Activated CD4-positive, alpha-beta T cell treated with anti-CD3 and anti-CD28 coated beads, Interleukin-2, amount 10 ng/mL, durations not matched to agents 7 days and 5 days (primary cell): ENCODE measurements at places on chromosomes 1 and 21. TPM values are rescaled to one million over a fixed set of nuclear protein-coding genes. Genes with fewer than 3 reads are reported as not detected.

The CLCNKB gene
- total RNA-seq, result not detected

DNA sequence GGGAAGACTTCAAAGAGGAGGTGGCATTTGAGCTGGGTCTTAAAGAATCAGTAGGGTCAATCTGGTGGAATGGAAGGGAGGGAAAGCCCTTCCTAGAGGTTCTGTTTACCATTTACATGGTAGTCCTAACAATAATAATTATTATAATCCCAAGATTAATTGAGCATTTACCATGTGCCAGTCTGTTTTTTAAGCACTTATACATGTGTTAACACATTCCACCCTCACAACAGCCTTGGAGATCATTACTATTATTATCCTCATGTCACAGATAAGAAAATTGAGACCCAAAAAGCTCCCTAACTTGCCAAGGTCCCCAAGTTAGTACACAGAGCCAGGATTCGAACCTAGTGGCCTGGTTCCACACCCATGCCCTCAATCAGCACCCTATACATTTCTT lies 10.8 kb downstream of the GLIS1 start:
- no peak overlapping the region for H3K4me3 ChIP-seq
- H3K27ac ChIP-seq, result peak overlapping the region; percentile 28
- peaks cover 15% of the 10 kb centered on the region for H3K27me3 ChIP-seq
- no peaks in the 10 kb centered on the region for H3K36me3 ChIP-seq
- H3K4me1 ChIP-seq, result no peaks in the 10 kb centered on the region

GRCh38 chr1:12528021-12528852 lies 89.8 kb downstream of the DHRS3 start:
- peaks cover 14% of the 10 kb centered on the region for H3K4me1 ChIP-seq
- H3K27me3 ChIP-seq, result no peaks in the 10 kb centered on the region
- DNase-seq, result no peak
- peaks cover 3% of the 10 kb centered on the region for H3K36me3 ChIP-seq

- H3K36me3 ChIP-seq, result no peaks in the 10 kb centered on the region
- H3K27me3 ChIP-seq, result no peaks in the 10 kb centered on the region
- H3K27ac ChIP-seq, result no peak overlapping the region
- no peak overlapping the region for H3K4me3 ChIP-seq
- no peak for DNase-seq
Observed at GRCh38 chr21:19507682-19508260, 1104.2 kb upstream of the TMPRSS15 start.

The TAL1 gene
- not detected for total RNA-seq

The MAP10 gene
- 3.1 TPM for total RNA-seq

DNA sequence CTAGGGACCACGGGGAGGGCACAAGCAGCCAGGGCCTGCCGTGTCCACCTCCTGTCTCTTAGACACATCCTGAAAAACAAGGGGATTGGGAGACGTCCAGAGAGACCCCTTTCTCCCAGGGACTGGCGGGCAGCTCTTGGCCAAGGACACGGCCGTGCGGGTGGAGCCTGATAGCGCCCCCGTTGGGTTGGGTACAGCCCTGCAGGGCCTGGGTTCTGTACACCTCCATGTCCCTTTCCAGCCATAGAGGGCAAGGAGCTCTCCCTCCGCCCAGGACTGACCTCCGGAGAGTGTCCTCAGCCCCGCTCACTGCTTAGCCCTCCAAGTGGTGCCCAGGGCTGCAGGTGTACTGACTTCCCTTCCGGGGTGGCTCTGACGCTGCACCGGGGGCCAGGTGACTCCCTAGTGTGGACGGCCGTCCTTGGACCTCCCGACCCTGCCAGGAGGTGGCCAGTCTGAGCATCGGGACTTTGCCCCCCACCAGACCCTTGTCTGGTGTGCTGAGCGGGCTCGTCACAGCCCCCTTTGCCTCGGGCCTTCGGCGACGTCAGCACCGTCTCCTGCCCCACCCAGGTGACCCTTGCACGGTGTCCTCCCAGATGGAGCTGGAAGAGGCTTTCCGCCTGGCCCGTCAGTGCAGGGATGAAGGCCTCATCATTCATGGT lies 5.8 kb downstream of the PRKCZ start:
- H3K27ac ChIP-seq, result no peak overlapping the region

DNA sequence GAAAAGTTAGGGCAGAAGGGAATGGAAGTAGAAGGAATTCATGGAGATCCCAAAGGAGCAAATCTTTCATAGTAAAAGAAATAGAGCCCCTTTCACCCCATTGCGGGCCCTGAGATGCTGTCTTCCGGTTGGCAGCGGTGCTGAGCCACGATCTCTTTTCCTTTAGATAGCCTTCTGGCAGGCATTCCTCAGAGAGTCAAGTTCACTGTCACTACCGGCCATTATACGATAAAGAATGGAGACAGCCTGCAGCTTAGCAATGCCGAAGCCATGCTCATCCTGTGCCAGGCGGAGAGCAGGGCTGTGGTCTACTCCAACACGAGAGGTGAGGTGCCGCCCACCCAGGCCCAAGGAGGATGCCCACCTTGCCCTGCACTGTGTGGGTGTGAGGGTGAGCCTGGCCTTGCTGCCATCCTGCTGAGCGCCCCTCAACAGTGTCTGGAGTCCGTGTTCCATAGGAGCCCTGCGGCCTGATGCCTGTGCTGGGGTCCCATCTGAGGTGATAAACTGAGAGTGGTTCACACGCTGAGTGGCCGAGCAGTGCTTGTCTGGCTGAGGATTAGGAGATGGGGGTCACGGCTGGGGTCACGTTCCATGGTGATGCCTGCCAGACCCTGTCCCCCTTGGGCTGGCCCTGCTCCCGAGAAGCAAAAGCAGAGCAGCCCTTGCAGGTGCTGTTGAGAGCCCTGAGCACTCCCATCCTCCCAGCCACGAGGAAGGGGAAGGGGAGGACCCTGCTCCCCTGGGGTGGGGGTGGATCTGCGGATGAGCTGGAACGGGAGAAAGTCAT lies 20.4 kb upstream of the PWP2 start:
- H3K36me3 ChIP-seq, result peaks cover 83% of the 10 kb centered on the region
- no peak for DNase-seq
- no peak overlapping the region for H3K4me3 ChIP-seq
- no peaks in the 10 kb centered on the region for H3K27me3 ChIP-seq

The CD247 gene
- total RNA-seq, result 251 TPM

The PARS2 gene
- 3.2 TPM for total RNA-seq

DNA sequence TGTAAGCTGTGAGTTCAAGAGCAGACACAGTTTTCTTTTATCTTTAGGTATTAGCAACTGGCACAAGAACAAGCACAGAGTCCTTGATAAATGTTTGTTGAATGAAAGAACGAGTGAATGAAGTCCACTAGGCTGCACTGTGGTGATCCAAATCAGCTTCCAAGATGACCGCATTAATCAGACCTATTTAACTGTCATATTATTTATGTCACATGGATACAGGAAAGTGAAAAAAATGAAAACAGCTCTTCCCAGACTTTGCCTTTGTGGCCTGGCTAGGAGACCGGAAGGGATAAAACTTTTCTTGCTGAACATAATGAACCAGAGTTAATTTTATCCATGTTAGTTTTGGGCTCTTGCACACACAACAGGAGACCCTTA lies 261.3 kb downstream of the TNR start:
- H3K4me1 ChIP-seq, result no peaks in the 10 kb centered on the region
- peaks cover 17% of the 10 kb centered on the region for H3K27me3 ChIP-seq
- no peak for DNase-seq
- H3K4me3 ChIP-seq, result no peak overlapping the region
- H3K36me3 ChIP-seq, result no peaks in the 10 kb centered on the region

DNA sequence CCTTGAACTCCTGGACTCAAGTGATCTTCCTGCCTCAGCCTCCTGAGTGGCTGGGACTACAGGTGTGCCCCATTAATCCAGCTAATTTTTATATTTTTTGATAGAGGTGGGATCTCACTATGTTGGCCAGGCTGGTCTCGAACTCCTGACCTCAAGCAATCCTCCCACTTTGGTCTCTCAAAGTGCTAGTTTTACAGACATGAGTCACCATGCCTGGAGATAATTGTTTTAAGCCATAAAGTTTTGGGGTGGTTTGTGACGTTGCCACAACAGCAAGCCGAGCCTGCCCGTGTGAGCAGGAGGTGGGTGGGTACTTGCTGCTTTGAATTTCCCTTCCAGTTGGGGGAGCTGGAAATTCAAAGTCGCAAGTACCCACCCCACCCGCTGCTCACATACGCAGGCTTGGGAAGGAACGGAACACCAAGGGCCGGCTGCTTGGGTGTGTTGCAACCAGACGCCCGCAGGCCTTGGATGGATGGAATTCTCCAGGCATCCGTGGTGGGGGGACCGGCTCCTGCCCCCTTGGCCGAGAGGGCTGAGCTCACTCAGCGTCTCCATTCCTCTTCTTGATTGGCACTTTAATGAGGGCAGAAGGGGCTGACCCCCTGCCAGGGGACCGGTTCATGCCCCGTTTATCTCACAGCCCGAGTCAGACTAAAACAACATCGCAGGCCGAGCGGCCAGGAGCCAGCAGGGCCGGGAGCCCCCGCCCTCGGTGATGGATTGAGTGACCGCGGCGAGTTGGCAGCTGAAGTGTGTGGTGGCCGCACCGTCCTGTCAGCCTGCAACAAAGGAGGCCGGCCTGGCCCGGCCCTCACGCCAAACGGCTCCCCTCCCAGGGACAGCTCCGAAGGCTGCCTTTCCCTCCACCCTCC lies 78.1 kb downstream of the DHRS3 start:
- no peak for DNase-seq
- peaks cover 22% of the 10 kb centered on the region for H3K36me3 ChIP-seq
- no peak overlapping the region for H3K4me3 ChIP-seq
- H3K27me3 ChIP-seq, result peaks cover 11% of the 10 kb centered on the region

DNA sequence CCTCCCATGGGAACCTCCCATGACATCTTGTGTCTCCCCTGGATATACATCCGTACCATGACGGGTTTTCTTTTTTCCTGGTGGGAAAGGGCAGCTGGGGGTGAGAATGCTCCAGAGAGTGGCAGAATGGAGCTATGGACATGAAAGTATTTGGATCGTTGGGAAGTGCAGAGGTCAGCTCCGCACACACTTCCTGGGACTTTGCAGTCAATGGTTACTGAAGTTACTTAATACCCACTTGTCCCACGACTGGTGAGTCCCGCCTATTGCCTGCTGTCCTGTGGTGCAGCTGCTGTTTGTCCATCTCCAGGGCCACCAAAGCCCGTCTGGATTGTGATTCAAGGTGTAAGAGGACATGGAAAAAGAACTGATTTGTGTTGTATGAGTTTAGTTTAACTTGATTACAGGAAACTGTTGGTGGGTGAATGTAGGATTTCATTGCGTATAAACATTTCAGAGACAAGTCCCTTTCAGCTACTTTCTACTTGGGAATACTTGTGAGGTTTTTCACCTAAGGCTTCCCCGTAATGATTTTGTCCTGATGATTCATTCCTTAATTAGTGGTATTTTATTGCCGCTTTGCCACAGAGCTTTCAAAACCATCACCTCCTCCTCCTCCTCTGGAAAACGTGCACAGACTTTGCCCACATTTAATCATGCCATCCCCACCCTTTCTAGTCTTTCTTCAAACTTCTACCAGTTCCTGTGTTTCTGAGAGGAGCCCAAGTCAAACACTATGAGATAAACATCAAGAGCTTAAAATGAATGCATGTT lies 308.8 kb downstream of the KIF26B start:
- no peak overlapping the region for H3K27ac ChIP-seq
- H3K27me3 ChIP-seq, result no peaks in the 10 kb centered on the region
- no peaks in the 10 kb centered on the region for H3K4me1 ChIP-seq
- no peak for DNase-seq
- H3K36me3 ChIP-seq, result no peaks in the 10 kb centered on the region
- H3K4me3 ChIP-seq, result no peak overlapping the region

The EPHA8 gene
- not detected for total RNA-seq

The SPRR2B gene
- not detected for total RNA-seq

The KLHDC9 gene
- total RNA-seq, result not detected

DNA sequence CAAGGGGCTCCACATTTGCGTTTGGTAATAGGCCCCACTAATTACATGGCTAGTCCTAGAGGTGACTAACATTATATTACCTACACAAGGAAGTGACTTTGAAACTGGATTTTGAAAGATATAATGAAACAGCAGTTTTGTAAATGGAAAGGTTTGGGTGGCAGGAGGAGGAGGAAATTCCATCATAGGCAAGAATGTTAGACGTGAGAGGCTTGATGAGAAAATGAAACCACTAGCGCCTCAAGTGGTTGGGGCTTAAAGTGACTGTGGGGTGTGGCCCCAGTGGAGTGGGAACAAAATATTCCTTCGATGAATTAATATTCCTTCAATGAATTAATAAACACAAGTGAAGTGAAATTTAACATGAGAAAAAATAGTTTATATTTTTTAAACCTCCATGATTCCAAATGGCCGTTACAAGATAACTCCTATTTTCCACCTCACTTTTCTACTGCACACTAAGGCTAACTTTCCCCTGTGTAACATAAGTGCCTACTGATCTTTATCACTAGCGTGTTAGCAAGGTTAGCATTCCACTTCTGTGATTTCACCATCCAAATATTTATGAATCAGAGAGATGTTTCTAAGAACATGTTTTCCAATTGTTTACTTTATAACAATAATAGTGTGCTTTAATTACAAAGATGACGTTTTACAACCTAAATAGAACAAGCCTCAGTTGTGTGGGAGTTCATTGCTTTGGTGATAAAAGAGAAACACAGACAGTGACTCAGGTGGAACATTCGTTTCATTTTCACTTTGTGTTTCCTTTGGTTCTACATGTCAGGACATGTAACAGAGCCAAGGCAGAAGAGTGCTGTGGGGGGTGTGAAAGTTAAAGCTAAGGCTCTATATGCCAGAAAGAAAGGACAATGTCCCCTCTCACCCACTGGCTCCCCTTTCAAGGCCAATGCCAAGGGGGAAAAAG lies 12.5 kb upstream of the ATF3 start:
- peaks cover 2% of the 10 kb centered on the region for H3K36me3 ChIP-seq
- peak overlapping the region; percentile 66 for H3K4me3 ChIP-seq
- peak overlapping the region; percentile 93 for H3K27ac ChIP-seq
- peaks cover 30% of the 10 kb centered on the region for H3K4me1 ChIP-seq
- peak; percentile 74 for DNase-seq

The KRTAP10-7 gene
- not detected for total RNA-seq

GRCh38 chr1:20058531-20058930 lies 11.5 kb upstream of the PLA2G5 start:
- H3K36me3 ChIP-seq, result no peaks in the 10 kb centered on the region
- H3K27ac ChIP-seq, result no peak overlapping the region
- H3K4me1 ChIP-seq, result peaks cover 24% of the 10 kb centered on the region
- no peak overlapping the region for H3K4me3 ChIP-seq
- peaks cover 18% of the 10 kb centered on the region for H3K27me3 ChIP-seq

- no peak for DNase-seq
- H3K27me3 ChIP-seq, result no peaks in the 10 kb centered on the region
- peaks cover 3% of the 10 kb centered on the region for H3K36me3 ChIP-seq
- no peak overlapping the region for H3K27ac ChIP-seq
- H3K4me1 ChIP-seq, result no peaks in the 10 kb centered on the region
Observed at GRCh38 chr1:94463056-94463764, 45.0 kb downstream of the ABCD3 start.

- peaks cover 21% of the 10 kb centered on the region for H3K4me1 ChIP-seq
- H3K36me3 ChIP-seq, result peaks cover 22% of the 10 kb centered on the region
- no peaks in the 10 kb centered on the region for H3K27me3 ChIP-seq
- DNase-seq, result peak; percentile 64
- peak overlapping the region; percentile 66 for H3K27ac ChIP-seq
Observed at GRCh38 chr1:36342426-36343185, 19.2 kb upstream of the EVA1B start.

DNA sequence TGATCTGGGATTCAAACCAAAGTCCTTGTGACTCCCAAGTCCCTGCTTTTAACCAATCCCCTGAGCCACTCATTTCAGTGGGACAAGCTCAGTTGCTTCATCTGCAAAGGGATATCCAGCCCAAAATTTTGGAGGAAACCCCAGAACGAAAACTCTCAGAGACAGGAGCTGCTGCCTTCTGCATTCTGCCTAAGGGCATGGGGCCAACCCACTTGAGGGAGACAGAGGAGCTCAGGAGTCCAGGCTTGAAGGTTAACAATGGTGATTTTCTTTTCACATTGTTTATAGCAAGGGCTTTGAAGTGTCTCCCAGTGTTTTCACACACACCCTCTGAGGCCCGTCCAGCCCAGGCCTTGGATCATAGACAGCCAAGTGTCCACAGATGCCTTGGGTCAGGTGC lies 148.1 kb upstream of the CTTNBP2NL start:
- no peaks in the 10 kb centered on the region for H3K36me3 ChIP-seq
- DNase-seq, result no peak
- no peak overlapping the region for H3K4me3 ChIP-seq
